ENCODE measurements at places on chromosomes 1 and 21.

DNA sequence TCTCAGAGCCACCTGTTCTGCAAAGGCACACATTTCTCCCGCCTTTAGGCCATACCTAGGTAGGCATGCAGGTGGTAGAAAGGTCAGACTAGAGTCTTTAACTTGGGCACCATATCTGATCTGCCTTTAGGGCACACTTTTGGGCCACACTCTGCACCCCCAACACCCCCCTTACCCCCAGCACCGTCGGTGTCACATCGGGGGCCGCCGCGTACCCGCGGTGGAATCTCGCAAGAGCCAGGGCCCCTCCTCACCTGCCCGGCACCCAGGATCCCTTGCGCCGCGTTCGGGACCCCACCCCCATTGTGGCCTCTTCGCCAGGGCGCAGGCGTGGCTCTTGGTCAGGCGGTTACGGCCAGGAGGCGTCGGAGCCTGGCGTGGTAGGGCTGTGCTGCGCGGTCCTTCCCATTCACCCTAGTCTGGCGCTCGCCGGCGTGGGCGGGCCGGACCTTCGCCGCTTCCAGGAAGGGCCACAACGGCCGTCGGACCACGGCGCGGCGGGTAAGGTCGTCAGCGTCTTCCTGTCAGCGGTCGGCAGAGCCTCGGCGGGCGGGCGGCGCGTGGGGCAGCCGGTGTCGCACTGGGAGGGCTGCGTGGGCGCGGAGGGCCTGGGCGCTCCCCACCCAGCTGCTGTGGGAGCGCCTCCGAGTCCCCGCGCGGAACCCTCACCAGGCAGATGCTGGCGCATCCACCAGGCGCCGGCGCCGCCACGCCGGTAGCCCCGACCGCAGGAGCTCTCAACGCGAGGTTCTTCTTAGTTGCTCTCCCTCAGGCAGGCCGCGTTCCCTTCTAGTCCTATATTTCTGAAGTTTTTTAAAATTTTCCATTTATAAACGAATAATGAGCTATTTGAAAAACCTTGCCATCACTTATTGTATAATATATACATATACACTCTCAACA, at the start of gene DNAH14:
TSS of gene DNAH14 (plus strand) at position 341 of the 903 bp plus-strand sequence. CDS start 23,028 bp downstream, outside the sequence.
- no peak for DNase-seq

DNA sequence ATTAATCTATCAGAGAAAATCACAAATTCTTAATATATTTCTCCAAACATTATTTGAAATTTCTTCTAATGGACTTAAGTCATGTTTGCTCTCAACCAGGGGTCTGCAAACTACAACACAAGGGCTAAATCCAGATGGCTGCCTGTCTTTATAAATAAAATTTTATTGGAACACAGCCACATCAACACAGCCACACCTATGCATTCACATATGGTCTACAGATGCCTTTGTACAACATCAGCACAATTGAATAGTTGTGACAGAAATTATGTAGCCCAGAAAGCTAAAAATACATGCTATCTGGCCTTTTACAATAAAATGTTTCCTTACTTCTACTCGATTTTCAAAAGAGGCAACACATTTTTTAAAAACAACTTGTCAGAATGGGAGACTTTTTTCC, 103.9 kb downstream of the DPYD start:
- DNase-seq, result no peak

- no peak for DNase-seq
Measured at GRCh38 chr1:26552720-26553119, 23.2 kb downstream of the RPS6KA1 start.

DNA sequence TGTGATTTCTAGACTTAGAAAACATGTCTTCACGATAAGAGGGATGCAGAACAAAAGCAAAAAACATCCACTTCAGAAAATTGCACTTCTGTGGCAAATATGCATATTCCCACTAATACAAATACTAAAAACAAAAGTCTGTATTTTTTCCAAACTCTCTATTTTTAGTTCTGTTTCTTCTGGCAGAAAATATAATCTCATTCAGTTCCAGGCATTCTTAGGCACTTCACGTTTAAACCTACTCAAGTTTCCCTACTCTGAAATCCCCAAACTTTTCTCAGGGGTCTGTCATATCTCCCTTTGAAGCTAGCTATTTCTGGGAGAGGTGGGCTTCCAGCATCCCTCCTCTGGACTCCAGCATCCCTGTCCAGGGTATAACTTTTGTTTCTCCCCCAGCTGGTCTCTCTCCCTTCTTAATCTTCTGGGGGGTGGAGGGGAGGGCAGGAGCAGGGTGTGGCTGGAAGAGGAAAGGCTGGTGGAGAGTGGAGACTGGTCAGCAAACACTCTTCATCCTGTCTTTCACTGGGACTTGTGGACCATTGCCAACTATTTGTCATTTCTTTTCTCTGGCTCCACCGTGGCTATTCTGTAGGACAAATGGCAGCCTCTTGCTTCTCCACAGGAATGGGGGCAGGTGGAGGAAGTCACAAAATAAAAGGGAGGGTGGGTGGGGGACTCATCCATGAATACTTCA, 19.6 kb upstream of the NCF2 start:
- no peak for DNase-seq

DNA sequence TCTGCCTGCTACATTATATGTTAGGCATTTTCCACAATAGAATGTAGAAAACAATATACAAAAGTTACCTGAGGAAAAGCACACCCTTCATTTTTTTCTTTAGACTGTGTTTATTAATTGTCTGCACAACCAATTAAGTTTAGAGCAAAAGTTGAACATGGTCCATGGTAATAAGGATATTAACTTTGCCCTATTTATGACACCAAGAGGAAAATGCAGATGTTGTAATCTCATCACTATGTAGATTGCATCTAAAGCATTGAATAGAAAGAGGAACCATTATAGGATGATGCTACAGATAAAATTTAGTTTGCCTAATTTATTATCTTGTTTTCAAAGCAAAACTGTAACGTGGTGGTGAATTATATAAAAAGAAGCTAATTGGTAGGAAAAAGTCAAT, 59.7 kb upstream of the IGSF5 start:
- DNase-seq, result no peak

GRCh38 chr1:26290122-26290881, 10.4 kb downstream of the SH3BGRL3 start:
- DNase-seq, result no peak

- no peak for DNase-seq
Measured at GRCh38 chr1:36148821-36149236, 457 bp downstream of the TRAPPC3 start.

- no peak for DNase-seq
Measured at GRCh38 chr1:116321766-116322175, 51.3 kb upstream of the ATP1A1 start.

DNA sequence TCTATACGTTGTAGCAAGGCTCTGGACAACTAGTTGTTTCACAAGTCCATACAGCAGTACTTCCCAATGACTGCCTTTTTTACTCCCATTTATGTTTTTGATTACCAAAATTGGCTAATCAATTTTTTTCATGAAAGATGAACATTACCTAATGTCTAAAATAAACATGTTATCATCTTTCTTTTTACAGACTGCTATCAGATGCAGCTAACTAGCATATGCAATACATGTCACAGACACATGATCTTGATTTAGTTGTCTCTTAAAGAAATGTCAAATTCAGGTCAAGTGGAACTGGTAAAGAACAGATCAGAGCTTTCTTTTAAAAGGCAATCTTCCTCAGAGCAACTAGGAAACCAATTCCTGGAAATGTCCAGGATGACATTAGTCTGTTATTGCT, 630 bp upstream of the DBT start:
- DNase-seq, result no peak

DNA sequence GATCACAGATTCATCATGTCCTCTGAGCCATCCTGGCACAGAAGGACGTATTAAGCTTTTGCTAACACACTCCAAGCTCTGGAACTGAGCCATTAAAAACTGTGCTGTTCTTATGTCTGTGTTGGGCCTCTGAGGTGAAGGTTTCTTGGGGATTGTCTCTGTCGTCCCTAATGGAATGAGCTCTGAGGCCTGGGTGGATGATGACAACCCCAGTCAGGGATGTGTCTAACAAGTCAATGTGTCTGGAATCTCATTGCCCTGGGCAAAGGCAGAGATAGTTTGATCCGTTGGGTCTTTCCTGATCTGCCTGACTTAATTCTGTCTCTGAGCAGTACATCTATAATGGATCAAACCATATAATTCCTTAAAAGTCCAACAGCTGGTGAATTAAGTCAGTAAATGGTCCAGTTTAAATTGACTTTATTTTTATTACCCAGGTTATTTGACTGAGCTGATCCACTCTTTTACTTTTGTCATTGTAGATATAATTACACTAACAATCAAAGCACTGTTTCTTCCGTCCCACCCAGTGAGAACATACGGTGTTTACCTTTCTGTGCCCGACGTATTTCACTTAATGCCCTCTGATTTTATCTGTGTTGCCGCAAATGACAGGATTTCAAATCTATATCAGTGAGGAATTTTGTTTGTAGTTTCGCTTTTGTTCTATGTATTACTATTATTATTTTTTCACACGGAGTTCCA, 38.8 kb upstream of the OR2B11 start:
- no peak for DNase-seq

- no peak for DNase-seq
Measured at GRCh38 chr1:226954777-226955176, 14.7 kb downstream of the COQ8A start.

DNA sequence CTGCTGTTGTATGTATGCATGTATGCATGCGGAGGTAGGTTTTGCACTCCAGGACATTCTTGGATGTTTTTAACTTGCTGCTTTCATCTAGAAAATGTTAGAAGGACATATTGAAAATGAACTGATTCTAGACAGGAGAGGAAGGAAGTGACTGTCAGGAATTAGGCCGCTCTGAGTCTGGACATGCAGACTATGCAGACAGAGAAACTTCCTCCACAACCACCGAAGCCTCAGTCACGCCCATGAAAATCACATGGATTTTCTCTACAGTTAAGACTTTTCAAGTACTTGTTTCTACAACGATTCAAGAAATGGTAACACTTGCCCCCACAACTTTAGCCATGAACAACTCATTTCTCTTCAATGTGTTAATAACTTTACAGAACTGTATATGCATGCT, 211.1 kb downstream of the SMYD3 start:
- no peak for DNase-seq

DNA sequence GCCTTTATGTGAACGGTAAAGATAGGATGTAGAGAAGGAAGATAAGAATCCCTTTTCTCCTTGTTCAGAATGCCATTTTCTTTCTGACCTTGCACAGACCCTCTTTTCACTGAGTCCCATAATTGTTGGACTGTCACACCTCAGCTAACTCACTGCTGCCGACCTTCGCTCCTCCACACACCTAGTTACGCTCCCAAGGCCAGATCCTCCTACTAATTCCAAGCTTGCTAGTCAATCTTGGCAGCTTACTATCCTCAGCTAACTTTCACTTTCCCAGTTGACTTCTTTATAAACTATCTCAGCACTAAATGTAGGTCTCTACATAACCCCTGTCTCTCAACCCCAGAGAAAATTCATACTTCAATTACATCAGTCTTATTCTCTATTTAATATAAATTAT, 471.8 kb upstream of the PRMT6 start:
- no peak for DNase-seq

DNA sequence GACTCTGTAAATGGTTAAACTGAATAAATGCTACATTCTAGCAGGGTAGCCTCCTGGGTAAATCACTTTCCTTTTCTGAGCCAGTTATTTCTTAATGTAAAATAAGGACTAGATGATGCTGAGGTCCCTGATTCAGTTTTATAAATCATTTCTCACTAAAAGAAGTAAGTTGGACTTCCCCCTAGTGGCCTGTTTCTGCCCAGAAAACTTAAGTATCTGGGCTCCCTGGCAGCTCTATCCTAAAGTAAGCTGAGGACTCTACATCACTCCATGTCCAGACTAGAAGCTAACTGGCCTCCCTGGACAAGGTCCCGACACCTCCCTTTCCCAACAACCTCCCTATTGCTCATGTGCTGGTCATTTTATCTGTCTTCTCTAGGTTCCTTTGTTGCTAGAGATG, 3.0 kb downstream of the GPN2 start:
- no peak for DNase-seq

DNA sequence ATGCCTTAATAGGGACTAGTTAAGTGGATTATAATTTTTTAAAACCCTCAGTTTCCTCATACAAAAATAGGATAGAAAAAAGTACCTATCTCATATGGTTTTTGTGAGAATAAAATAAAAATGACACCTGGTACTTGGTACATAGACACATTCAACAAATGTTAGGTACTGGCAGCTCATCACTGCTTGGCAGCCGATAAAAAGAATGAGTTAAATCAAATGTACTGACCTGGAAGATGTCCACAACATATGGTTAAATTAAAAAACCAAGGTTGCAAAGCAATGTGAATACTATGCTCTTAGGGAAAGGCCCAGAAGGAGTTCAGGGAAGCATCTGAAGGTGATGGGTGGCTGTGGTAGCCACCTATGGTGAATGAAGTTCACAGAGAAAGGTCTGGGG, 64.9 kb upstream of the SMYD2 start:
- DNase-seq, result no peak

DNA sequence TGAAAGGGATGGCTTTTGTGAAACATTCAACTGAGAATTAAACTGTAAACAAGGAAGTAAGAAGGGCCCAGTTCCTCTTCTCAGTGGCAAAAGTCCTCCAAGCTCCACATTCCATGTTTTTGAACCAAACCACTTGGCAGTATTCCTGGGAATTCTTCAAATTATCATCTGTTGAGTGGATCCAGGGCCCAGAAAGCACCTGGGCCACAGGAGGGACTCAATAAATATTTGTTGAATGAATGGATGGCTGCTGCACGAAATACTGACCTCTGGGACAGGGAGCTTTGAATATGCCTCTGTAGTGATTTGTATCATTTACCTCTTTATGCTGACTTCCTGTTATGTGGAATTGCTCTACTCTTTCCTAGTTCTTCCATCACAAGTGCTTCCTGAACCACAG, 4.7 kb downstream of the SLC35F3 start:
- DNase-seq, result no peak

DNA sequence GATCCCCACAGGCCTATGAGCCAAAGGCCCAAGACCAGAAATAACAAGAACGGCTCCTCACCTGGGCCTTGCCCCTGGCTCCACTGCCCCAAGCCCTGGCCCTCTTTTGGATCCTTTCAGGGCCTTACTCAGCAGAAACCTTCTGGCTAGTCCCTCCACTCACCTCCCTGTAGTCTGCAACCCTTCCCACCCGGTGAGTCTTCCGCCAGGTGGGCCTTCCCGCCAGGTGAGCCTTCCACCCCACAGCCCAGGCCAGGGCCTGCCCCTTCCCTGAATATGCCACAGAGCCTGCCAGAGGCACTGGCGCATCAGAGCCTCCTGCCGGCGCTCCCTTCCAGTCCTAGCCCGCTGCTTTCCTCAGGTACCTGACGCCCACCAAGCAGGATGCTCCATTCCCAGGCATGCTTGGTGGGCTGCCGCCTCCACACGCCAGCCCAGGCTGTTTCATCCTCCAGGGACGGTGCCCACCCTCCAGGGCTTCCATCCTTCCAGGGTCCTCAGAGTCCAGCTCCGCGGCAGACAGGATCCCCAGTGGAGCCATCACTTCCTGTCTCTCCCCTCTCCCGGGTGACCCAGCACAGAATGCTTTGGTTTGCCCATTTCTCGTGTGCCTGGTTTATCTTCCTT, 20.9 kb downstream of the LHX4 start:
- DNase-seq, result no peak

- DNase-seq, result peak; percentile 70
Measured at GRCh38 chr1:5991381-5992025, 722 bp downstream of the NPHP4 start.

GRCh38 chr1:228182296-228183030, 16.9 kb downstream of the IBA57 start:
- no peak for DNase-seq

GRCh38 chr1:244451539-244451950, at the start of gene ADSS2:
ADSS2 (minus strand) TSS chr1:244451909; CDS start chr1:244451817, 92 bp downstream.
- DNase-seq, result no peak
